Iris pigment epithelial cell (primary cell): ENCODE measurements at places on chromosomes 11 and 22.

GRCh38 chr11:73239571-73240189 lies 21.6 kb downstream of the P2RY2 start:
- DNase-seq = no peak

- no peak for DNase-seq
Measured at GRCh38 chr11:117547195-117547850, 219.7 kb downstream of the CEP164 start.

- DNase-seq = no peak
Measured at GRCh38 chr11:59678813-59679165, 10.0 kb upstream of the PATL1 start.

DNA sequence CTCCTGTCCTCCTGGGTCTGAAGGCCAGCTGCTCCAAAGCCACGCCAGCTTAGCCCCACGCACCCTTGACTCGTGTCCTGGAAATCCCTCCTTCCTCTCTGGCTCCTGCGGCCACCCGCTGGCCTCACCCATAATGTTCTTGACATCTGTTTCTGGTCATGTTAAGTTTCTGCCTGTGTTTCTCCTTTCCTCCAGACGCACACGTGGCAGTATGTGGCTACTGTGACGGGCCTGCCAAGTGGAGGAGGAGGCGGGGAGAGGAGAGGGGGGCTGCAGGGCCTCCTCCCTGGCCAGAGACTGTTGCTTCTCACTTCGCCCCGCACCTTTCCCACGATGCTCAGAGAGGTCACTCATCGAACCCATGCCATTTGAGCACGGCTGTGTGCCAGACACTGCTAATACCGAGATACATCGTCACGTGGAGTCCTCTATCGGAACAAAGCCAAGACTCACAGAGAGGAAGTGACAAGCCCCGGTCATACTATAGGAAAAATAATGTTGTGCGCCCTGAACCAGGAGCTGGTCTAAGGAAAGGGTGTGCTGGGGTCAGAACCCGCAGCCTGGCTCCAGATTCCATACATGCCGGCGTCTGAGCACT lies 11.5 kb downstream of the C1QTNF6 start:
- peak; percentile 71 for DNase-seq

DNA sequence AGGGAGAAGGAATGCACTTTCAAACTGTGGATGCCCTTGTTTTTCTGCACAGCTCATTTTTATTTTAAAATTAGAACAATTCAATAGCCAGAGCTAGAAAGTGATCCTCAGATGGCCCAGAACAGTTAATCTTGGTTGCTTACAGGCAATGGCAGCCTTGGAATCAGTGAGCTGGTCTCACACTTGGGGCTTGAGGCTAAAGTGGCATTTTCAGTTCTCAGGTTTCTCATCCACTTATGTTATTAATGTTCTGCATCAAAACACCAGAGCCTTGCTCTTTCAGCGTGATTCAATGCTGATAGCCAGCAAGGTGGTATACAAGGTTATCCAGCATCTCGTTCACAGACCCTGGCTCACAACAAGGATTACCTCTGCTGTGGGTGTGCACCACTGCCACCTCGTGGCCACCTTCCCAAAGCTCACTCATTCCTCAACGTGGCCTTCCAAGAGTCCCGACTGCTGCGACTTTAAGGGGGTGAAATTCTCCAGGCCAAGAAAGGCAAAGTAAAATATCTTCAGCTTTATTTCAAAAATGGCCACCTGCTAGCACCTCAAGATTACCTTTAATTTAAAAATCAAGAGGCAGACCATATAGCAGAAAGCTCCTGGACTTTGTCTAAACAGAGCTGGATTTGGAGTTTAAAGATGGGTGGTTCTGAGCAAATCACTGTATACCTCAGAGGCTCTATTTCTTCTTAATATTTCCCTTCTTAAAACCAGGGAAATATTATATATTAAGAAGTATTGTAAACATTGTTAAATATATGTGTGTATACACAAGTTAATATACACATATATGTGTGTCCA lies 34.2 kb upstream of the FSHB start:
- peak; percentile 51 for DNase-seq

DNA sequence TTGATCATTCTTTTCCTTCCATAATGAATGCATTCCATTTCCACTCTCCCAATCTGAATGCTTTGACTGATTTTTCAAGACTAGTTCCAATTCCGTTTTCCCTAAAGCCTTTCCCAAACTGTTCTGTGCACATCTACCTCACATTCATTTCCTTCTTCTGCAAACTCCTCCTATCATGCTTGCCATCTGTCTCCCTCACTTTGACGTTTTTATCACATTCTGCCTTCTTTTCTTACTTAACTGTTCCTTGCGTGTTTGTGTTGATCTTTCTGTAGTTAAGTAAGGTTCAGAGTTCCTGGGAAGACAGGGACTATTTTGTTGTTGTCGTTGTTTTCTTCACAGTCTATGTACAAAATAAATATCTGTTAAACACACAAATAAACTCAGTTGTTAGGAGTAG lies 179.0 kb downstream of the NXPE2 start:
- no peak for DNase-seq

DNA sequence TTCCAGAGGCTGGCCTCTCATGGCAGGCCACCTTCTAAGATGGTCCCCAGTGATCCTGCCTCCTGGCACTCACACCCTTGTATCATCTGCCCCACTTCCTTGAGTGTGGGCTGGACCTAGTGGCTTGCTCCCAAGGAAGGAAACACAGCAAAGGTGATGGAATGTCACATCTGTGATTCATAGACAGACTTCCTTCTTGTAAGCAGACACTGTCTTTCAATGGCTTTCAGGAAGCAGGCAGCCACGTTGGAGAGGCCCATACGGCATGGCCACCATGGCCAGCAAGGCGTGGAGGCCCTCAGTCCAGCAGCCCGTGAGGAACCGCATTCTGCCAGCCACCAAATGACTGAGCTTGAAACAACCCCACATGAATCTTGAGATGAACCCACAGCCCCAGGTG lies 11.3 kb downstream of the LMO1 start:
- no peak for DNase-seq

- no peak for DNase-seq
Measured at GRCh38 chr11:71488681-71489270, 35.8 kb downstream of the NADSYN1 start.

GRCh38 chr11:70541176-70541575 lies 142.8 kb downstream of the CTTN start:
- no peak for DNase-seq

- peak; percentile 95 for DNase-seq
Measured at GRCh38 chr11:65354265-65355012, at the start of gene TIGD3. TIGD3 (plus strand) TSS chr11:65354751; CDS start chr11:65355809, 1,058 bp downstream.
